Naive thymus-derived CD4-positive, alpha-beta T cell (primary cell): ENCODE measurements at places on chromosomes 16 and 17.

DNA sequence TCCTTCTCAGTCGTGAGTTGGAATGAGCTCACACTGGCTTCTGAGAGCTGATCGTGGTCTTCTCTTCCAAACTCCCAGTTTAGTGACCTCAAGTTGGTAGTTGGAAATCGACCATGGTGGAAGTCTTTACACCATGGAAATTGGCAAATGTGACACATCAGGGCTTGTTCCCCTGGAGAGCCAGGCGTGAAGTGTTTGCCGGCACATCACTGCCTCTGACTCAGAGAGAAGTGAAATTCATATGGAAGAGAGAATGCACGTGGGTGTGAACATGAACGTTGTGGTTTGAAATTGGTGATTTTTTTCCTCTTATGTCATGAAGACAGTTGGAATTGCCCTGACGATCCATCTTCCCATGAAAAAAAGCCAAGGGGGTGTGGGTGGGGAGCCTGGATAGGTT, 47.4 kb downstream of the AXIN2 start:
- no peak overlapping the region for H3K4me3 ChIP-seq
- H3K4me1 ChIP-seq = no peaks in the 10 kb centered on the region
- no peak overlapping the region for H3K27ac ChIP-seq
- H3K36me3 ChIP-seq = no peaks in the 10 kb centered on the region

DNA sequence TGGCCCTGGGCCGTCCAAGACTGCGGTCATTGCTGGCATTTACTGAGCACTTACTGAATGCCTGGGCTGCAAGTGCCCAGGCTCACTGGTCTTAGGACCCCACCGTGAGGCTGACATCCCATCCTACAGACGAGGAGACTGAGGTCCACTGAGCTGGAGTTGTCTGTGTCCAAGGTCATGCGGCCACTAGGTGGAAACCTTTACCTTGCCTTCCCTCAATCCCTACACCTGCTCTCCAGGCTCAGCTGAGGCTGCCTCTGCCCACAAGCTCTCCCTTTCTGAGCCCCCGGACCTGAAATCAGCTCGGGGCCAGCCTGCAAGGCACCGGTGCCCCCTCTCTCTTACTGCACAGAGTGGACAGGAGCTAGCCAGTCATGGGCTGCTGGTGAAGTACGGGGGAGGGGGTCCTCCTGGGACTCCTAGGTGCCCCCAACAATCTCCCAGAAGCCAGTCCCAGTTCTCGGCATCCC, 1.5 kb downstream of the CASKIN1 start:
- no peak overlapping the region for H3K4me3 ChIP-seq
- peaks cover 11% of the 10 kb centered on the region for H3K27me3 ChIP-seq
- H3K36me3 ChIP-seq = no peaks in the 10 kb centered on the region
- H3K27ac ChIP-seq = no peak overlapping the region
- no peaks in the 10 kb centered on the region for H3K4me1 ChIP-seq
- DNase-seq = no peak

- H3K4me1 ChIP-seq = no peaks in the 10 kb centered on the region
- no peak overlapping the region for H3K4me3 ChIP-seq
- no peaks in the 10 kb centered on the region for H3K36me3 ChIP-seq
- H3K27me3 ChIP-seq = no peaks in the 10 kb centered on the region
- no peak for DNase-seq
These were observed 122.4 kb upstream of the NUDT7 start for GRCh38 chr16:77599793-77600415.

GRCh38 chr16:13306161-13306995, 405.0 kb downstream of the SHISA9 start:
- no peaks in the 10 kb centered on the region for H3K27me3 ChIP-seq
- H3K27ac ChIP-seq = no peak overlapping the region
- no peaks in the 10 kb centered on the region for H3K36me3 ChIP-seq

- no peak for DNase-seq
- H3K27me3 ChIP-seq = no peaks in the 10 kb centered on the region
- no peaks in the 10 kb centered on the region for H3K36me3 ChIP-seq
- H3K4me3 ChIP-seq = peak within 1 kb of the TSS; percentile 39
- H3K27ac ChIP-seq = no peak within 1 kb of the TSS
These were observed at the start of gene SPNS3 for GRCh38 chr17:4433515-4434031. SPNS3 (plus strand) TSS chr17:4433940; CDS start chr17:4433968, 28 bp downstream.

DNA sequence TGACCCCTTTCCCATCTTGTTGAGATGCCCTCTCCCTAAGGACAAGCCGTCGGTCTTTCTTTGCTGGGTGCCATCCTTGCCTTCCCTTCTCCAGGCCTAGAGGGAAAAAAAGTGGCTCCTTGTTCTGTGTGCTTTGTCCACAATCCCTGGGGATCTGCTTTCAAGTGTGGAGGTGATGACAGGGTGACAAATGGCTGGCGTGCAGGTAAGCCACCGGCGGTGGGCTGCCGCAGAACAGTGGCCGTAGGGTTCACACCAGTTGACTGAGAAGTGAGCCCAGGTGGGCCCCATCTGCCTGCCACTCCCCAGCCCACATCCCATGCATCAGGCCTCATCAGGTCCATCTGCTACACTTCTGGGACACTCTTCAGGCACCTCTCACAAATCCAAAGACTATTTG, 11.4 kb upstream of the CALB2 start:
- H3K27me3 ChIP-seq = no peaks in the 10 kb centered on the region
- H3K27ac ChIP-seq = no peak overlapping the region
- no peak overlapping the region for H3K4me3 ChIP-seq
- no peaks in the 10 kb centered on the region for H3K4me1 ChIP-seq
- no peaks in the 10 kb centered on the region for H3K36me3 ChIP-seq
